ENCODE measurements at places on chromosomes 13 and 19.
A peak's percentile ranks its signal among the peaks of the same experiment; 100 is the strongest.

GRCh38 chr19:3338541-3339181 lies 27.7 kb upstream of the NFIC start:
- peak; percentile 6 for DNase-seq

DNA sequence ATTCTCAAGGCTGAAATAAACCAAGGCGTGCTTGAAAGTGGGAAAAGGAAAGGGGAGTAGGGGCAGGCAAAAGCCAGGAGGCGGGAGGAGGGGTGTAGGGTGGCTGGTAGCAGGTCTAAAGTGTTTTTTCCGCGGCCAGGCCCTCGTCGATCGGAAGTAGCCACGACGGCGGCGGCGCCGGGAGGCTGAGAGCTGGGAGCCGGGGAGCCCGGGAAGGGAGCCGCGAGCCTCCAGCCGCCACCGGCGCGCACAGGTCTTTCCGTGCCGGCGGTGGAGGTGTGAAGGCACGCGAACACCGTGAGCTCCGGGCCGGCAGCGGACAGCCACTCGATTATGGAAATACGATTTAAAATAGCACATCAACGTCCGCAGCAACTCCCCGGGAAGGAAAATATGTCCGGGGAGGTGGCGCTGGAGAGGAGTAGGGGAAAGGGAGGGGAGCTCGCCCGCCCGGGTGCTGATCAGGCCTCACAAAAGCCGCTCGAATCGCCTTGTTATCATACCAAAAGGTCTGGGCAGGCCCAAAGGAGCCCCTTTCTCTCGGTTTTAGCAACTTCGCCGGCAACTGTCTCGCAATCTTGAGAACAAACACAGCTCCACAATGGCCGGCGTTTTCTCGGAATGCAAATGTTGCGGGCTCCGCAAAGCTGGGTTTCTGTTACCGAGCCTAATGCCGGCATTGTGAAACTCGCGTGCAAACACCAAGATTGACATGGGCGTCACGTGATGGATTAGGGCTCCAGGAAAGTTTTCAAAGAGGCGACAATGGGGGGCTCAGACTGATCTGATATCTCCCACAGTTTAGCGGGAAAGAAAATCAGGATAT lies 2.9 kb upstream of the PCDH8 start:
- peak; percentile 55 for DNase-seq

DNA sequence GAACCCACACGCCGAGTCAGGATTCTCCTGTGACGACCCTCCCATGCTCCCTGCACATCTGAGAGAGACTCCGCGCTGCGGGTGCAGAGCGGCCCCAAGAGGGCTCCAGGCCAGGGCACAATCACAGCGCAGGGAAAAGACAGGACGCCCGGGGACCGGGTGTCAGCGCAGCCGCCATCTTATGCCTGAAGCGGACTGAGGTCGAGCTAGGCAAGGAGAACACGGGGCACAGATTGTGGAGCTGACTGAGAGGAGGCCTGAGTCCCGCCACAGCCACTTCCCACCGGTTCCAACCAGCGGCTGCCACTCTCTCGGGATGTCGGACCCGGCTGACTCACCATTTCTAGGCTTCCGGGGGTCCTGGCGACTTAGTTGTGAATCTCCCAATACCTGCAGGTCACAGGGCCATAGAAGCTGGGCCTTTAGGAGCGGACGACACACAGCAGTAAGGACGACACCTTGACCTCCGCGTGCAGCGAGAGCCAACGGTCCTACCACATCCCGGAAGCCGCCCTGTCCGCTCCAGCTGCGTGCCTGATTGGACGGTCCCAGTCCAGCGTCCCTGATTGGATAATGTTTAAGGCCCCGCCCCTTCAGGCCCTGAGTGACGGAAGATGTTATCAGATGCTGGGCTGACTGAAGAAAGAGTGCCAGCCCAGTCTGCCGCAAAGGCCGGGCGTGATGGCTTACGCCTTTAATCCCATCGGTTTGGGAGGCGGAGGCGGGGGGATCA lies at the start of gene ZNF728:
Gene ZNF728, minus strand, starts transcription at position 487 of the 733 bp plus-strand sequence. Its CDS starts 146 bp downstream, at position 341.
- no peak for DNase-seq

- DNase-seq: no peak
Measured at GRCh38 chr13:99895444-99896368, 75.9 kb downstream of the ZIC5 start.

- no peak for DNase-seq
Measured at GRCh38 chr13:79393564-79394249, 12.3 kb downstream of the RBM26 start.

DNA sequence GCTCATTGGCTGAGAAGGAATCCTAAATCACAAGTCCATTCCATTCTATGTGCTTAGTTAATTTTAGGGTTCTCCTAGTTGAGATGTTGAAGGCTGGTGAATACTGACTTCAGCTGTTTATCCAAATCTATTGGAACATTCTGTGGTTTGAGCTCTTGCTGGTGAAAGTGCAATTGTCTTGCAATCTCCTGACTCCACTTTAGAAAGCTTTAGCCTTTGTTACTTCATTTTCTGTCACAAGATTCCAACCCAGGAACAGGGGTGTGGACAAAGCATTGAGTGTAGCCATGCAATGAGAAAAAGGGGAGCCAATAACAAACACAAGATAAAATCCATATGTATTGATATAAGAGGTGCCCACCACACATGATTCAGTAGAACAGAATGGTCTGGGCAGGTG lies 15.0 kb downstream of the CEACAM21 start:
- no peak for DNase-seq

- DNase-seq: no peak
Measured at GRCh38 chr13:41962994-41963393, 2.1 kb upstream of the VWA8 start.

- DNase-seq: no peak
Measured at GRCh38 chr13:19181021-19181620, 503 bp downstream of the TUBA3C start.

DNA sequence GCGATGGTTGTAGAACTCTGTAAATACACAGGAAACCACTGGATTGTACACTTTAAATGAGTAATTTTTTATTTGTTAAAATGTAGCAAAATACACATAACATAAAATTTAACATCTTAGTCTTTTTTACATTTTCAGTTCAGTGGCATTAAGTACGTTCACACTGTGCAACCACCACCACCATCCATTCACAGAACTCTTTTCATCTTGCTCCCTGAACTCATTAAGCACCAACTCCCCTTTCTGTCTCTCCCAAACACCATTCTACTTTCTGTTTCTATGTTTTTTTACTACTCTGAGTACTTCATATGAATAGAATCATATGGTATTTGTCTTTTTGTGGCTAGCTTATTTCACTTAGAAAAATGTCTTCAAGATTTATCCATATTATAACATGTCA lies 2.7 kb upstream of the UBL3 start:
- DNase-seq: no peak

GRCh38 chr13:34156841-34157365 lies 339.0 kb downstream of the RFC3 start:
- peak; percentile 21 for DNase-seq

GRCh38 chr13:57558051-57558467 lies 73.5 kb upstream of the PCDH17 start:
- no peak for DNase-seq

DNA sequence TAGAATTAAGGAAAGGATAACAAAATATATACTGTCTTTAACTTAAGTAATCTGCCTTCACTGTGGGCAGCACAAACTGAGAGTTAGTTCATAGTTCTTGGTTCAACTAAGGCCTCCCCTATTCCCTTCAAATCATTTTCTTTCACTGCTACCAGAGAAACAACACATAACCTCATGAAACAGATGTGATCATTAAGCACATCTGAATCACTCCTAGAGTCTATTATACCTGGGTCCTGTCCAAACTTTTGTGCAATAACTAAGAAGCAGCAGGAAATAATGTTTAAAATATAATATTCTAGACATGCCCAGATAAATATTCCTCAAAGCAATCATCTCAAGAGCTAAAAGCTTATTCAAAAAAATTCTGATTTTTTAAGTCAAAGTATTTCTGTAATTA lies 62.9 kb downstream of the ZC3H13 start:
- no peak for DNase-seq

DNA sequence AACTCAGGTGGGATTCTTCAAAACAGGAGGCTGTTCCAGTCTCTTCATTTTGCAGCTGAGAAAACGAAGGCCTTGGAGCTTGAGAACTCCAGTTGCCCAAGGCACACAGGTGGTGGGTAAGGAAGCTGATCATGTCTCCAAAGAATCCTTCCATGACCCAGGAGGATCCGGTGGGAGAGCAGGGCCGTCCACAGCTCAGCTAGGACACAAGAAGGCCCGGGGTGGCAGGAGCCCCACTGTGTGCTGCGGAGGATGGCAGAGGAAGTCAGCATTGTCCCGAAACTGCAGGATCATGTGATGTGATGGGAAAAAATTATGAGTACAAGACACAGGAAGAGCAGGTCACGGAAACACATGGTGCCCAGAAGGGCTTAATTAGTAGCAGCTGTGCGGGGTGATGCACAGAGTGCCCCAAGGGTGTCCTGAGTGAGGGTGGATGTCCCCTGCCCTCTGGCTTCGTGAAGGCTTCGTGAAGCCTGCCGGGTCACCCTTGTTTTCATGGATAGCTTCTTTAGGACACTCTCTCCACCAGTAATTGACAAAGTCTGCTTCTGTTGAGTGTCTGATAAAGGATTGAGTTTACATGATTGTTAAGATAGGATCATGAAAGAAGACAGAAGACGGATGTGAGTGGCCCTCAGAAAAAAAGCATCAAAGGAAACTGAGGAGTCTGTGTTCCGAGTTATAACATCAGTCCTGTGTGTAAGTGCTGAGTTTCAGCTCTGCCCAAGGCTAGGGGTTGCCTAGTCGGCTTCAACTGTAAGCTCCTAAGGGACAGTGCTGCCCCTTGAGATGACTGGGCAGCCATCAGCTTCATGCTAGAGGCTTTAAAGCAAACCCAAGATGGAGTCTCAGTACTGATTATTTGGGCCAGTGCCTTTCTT lies 33.8 kb upstream of the SACS start:
- no peak for DNase-seq

DNA sequence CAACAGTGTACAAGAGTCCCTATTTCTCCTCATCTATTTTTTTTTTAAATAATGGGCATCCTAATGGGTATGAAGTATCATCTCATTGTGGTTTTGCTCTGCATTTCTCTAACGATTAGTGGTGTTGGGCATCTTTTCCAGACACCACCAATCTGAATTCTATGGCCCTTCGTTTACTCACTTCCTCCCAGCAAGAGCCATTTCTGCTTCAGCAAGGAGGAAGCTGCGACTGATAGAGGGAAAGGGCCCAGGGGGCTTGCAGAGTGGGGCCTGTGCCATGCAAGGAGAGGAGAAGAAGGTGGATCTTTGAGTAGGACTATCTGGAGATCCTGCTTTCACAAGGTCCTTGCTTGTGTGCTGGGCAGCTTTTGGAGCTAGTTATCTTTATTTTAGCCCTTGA lies 58.0 kb downstream of the USPL1 start:
- DNase-seq: no peak

DNA sequence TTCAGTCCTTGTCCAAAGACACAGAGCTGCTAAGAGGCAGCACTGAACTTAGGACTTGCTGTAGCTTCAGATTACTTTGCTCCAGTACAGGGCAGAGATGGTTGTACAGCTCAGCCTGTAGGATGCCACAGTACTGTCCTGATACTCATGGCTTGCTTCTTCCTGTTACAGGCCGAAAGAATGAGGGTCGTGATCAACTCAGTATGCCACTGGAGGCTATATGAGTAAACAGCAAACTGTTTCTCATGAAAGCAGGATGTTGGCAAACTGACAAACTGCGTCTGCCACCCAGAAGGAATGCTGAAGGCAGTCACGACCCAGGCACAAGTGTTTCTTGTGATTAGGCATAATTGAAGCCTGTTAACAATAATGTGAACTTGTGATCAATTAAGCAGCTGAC lies 2.8 kb downstream of the ZNF749 start:
- DNase-seq: no peak

DNA sequence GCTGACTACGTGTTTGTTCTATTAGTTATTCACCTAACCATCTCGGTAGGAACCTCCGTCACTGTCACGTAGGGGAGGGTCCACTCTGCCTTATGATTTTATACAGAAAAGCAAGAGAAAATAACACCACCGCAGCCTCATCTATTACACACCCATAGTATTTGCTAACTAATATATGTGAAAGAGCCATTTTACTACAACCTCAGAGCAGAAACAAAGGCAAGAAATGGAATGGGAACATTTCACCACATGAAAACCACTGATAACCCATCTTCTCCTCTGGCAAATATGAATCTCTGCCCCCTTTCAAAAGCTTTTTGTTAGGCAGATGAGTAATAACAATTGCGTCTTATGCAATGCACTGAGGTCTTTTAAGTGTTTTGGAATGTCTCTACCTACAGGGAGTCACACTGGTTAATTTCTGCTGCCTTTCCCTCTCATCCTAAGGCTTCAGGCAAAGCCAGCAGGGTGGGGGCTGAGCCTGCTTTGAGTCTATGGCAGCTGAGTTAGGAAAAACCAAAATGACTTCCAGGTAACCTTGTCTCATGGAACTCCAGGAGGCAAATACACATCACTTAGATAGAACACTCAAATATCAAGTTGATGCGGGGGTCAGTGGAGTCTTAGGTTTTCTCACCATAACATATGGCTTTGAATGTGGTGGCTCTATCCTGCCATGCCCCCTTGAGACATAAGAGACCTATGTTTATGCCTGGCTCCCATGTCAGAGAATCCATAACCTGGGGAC lies 15.0 kb downstream of the TSHZ3 start:
- no peak for DNase-seq

DNA sequence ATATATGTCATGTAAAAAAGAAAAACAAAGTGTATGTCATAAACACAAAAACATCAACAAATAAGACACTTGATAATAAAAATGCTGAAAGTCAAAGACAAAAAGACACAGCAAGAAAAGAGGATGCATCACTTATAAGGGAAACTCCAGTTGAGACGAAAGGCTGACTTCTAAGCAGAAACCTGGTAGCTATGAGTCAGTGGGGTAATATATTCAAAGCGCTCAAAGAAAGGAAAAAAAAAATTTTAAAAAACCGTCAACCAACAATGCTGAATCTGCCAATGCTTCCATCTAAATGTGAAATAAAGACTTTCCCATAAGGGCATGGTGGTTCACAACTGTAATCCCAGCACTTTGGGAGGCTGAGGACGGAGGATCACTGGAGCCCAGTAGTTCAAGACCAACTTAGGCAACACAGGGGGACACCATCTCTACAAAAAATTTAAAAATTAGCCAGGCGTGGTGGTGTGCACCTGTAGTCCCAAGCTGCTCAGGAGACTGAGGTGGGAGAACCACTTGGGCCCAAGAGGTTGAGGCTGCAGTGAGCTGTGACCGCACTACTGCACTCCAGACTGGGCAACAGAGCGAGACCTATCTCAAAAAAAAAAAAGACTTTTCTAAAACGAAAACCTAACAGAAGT lies 24.0 kb downstream of the USP12 start:
- DNase-seq: peak; percentile 19

GRCh38 chr19:33697766-33698165 lies 76.0 kb downstream of the CHST8 start:
- no peak for DNase-seq

- peak; percentile 51 for DNase-seq
Measured at GRCh38 chr19:49997709-49998108, 27.5 kb downstream of the VRK3 start.

DNA sequence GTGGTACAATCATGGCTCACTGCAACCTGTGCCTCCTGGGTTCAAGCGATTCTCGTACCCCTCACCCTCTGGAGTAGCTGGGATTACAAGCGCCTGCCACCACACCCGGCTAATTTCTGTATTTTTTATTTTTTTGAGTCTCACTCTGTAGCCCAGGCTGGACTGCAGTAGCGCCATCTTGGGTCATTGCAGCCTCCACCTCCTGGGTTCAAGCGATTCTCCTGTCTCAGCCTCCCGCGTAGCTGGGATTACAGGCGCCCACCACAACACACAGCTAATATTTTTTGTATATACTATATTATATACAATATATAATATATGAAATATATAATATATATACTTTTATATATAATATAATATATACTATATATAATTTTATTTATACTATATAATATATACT lies 52.5 kb downstream of the COLGALT1 start:
- no peak for DNase-seq
